Stimulated activated CD8-positive, alpha-beta memory T cell treated with anti-CD3 and anti-CD28 coated beads, Interleukin-15, amount 100 ng/mL, for 24 hours (primary cell): ENCODE measurements at places on chromosomes 3 and 15.

GRCh38 chr15:92151741-92152140 lies 241.9 kb upstream of the ST8SIA2 start:
- DNase-seq: no peak

DNA sequence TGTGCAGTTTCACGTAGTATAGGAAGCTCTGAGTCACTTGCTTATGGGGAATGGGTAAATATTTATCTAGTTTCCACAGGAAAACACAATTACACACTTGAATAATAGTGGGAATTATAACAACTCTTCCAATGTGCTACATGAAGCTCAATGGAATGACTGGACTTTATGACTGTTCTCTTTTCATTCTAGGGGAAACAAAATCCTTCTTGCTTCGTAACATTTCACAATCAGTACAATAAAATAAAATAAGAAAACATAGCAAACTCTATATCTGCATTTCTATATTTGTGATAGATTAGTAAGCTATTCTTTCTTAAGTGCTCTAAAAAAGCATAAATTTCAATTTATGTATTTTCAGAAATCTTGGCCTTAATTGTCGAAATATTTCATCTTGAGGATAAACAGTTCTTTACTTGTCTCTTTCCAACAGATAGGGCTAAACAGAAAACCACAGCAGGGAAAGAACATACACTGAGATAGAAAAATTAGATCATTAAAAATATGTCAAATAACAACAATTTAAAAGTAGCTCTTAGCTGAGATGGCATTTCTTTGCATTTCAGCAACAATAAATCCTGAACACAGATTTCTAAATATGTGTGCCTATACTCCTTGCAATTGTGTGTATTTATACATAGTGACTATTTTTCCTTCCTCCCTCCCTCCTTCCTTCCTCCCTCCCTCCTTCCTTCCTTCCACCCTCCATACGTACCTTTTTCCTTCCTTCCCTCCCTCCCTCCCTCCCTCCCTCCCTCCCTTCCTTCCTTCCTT lies 395.5 kb upstream of the KCNMB2 start:
- no peak for DNase-seq

DNA sequence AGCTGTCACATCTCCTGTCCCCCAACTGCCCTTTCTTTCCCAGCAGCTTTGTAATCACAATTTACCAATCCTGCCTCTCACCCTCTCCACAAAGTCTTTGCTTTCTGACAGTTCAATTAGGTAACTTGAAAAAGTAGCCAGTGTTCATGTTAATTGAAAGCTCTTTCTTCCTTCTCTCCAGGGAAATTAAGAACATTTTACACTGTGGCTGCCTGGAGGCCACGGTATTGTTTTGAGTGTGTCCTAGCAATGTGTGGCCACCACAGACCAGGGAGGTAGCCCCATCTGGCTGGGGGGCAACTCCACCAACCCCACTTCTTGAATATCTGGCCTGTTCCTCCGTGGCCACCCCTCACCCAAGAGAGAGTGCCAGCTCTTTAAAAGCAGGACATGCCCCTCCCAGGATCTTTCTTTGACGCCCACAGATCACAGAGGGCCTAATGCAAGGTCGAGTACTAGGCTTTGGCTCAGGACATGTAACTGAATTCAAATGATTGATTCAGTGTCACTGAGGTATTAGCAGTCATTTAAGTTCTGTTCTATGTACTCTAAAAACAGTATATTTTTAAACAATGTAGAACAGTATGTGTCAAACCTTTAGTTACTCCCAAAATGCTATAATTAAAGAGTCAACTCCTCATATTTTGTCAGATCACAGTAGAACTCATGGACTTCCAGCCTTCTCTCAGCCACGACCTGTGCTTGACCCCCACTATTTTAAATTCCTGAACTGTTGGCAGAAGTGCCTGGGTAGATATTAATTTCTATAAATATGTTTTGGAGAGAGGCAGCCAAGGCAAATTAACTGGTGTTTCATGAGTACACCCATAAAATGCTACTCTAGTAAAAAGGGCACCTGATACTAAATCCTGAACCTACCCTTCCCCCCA lies 164.5 kb downstream of the TNIK start:
- no peak for DNase-seq

GRCh38 chr15:88518903-88519302 lies 27.6 kb downstream of the DET1 start:
- no peak for DNase-seq

DNA sequence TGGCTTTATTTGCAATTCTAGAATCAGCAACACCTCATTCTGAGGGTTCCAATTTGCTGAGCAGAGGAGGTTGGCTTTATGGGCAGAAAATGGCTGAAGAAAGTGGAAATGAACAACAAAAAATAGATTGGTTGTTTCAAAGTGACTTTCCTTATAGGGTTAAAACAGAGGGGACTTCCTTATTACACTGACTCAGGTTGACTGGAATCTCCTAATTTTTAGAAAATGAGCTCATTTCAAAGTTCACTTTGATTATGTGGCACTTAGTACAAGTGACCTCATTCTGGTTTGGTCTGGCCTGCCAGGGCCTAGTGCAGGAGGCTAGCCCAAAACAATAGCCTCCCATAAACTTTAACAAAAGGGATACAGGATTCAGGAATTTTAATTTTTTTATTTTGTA lies 41.4 kb downstream of the NFKBIZ start:
- DNase-seq: no peak

DNA sequence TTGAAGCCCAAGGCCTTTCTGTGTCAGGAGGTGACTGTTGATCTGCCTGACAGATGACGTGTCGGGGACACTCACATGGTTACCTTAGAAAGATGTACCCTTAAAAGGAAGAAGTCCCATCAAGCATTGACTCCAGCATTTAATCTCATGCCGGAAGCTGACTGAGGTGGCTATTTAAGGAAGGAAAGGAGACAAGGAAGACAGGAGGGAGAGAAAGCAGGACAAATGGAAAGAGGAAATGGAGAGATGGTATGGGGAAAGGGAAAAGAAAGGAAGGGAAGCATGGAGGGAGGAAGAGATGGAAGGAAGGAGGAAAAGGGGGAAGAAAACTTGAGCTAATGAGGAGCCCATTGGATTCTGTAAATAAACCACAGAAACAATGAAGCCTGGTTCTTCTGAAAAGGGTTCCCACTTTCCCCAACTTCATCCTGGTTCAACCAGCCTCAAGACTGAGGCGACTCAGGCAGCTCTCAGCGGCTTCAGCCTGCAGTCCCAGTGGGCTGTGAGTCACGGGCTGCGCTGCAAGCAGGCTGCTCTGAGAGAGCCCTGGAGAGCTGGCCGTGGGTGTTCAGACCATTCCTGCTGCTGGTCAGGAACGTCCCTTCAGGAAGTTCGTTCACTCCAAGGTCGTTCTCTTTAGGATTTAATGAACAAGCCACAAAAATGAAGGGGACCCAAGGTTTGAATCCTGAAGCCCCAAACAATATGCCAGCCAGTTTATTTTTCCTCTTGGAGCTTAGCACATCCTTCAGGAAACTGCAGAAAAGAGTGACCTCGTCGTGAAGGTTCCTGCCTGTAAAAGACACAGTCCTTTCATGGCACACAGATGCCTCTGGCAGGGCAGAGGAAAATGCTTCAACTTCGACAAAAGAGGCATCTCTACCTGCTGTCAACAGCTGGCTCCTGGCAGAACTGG lies 69.6 kb upstream of the THBS1 start:
- DNase-seq: no peak

DNA sequence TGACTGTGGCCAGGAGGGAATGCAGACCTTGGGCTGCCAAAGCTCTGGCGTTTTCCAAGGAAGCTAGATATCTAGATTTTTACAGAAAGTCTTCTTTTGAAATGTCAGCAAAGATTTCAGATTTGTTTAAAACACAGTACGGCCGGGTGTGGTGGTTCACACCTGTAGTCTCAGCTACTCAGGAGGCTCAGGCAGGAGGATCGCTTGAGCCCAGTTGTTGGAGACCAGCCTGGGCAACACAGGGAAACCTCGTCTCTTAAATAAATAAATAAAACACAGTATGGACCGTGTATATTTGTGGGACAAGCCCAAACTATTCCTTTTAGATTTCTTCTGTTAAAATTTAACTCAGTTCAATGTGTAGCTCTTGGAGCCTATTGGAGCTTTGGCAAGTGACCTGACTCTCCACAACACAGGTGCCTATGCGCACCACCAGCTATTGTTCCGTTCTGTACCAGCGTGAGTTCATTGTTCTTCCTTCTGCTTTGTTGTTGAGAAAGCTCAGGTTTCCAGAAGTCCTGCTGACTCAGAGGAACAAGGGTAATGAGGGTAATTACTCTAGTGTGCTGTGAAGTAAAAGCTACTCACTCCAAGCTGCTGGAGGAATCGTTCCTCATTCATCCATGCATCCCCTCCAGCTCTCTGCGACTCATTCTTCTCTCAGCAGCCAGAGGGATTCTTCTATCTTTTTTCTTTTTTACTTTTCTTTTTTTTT lies 73.1 kb upstream of the SLC6A6 start:
- no peak for DNase-seq

DNA sequence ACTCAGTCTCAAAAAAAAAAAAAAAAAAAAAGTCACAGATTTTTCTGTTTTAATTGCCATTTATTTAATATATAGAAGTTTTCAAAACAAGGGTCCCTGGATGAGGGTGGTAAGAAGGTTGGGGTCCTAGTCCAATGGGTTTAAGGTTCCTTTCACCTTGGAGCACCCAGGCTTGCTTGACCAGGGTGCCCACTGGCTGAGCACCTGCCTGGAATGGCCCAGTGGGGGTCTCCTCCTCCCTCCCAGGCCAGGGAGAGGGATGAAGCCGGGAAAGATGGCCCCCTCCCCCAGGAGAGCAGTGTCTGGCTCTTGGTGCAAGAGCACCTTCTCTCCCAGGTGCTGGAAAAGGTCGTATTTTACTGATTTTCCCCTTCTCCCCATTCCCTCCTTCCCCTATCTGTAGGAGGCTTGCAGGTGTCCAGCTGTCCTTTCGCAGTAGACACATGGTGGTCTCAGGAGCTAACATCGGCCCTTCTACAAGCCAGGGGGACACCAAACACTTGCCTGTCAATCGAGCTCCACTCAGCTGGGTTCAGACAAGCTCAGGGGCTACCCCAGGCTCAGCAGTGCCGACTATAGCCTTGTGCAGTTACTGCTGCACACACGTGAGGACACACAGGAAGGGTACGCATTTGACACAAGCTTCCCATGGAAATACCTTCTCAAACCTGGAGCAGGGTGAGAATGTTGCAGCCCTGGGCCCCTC lies 112.3 kb upstream of the KLF13 start:
- DNase-seq: no peak

DNA sequence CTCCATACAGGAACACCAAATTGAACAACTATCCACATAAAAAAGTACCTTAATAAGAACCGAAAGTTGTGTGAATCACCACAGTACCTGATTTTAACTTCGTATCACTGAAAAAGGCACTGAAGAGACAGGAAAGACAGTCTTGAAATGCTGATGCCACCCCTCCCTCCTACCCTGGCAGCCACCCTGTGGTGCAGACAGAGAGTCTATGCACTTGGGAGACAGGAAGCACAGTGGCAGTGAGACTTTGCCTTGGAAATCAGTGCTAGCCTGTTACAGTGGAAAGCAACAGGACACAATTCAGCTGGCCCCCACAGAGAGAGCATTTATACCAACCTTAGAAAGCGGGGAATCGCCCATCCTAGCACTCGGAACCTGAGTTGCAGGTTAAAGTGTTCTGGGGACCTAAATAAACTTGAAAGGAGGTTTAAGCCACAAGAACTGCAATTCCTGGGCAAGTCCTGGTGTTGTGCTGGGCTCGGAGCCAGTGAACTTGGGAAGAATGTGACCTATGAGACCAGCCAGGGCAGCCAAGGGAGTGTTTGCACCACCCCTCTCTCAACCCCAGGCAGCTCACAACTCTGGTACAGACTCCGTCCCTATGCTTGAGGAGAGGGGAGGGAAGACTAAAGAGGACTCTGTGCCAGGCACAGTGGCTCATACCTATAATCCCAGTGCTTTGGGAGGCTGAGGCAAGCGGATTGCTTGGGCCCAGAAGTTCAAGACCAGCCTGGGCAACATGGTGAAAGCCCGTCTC lies 240.1 kb downstream of the ISL2 start:
- no peak for DNase-seq

- DNase-seq: no peak
Observed at GRCh38 chr3:158722108-158722507, 10.1 kb downstream of the RARRES1 start.

- DNase-seq: no peak
Observed at GRCh38 chr3:6860954-6861624, at the start of gene GRM7. Gene GRM7, plus strand, starts transcription at chr3:6861115.

DNA sequence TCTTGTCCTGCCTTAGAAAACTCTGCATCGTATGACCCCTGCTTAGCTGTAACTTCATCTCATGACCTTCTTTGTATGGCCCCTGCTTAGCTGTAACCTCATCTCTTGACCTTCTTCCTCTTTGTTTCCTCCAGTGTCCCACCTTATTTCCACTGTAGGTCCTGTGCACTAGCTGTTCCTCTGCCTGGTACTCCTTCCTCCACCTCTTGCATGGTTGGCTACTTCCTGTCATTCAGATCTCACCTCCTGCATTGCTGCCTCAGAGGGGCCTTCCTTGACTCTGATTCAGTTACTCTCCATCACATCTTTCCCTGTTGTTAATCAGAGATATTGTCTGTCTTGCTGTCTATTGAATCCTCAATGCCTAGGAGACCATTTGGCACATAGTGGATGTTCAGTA lies 63.2 kb downstream of the PDE8A start:
- DNase-seq: no peak

- DNase-seq: no peak
Observed at GRCh38 chr3:72753495-72753894, 94.8 kb downstream of the SHQ1 start.

GRCh38 chr3:60633644-60634043 lies 617.6 kb downstream of the FHIT start:
- no peak for DNase-seq

- no peak for DNase-seq
Observed at GRCh38 chr15:64699751-64700388, 75.5 kb downstream of the RBPMS2 start.

DNA sequence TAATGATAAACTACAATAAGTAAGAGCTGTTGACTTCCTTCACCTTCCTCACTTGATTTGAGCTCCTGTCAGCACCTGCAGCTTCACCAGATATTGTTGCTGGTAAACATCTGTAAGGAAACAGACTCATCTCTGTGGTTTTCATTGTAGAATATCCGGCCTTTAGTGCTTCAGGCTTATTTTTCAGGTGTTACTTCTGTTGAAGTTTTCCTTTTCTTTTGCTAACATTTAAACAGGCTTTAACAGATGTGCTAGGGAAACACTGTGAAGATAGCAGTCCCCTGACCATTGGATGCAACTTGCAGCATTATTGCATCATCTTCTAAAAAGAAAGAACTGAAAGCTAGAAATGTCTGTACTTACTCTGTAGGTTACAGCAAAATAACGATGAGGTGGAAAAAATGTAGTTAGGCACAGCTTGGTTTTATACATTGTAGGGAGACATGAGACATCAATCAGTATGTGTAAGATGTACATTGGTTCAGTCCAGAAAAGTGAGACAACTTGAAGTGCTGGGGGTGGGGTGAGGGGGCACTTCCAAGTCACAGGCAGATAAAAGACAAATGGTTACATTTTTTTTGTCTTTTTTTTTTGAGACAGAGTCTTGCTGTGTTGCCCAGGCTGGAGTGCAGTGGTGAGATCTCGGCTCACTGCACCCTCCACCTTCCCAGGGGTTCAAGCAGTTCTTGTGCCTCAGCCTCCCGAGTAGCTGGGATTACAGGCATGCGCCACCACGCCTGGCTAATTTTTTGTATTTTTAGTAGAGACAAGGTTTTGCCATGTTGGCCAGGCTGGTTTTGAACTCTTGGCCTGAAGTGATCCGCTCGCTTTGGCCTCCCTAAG lies 10.2 kb downstream of the EDEM1 start:
- no peak for DNase-seq
